ENCODE measurements at places on chromosomes 7 and 10.

DNA sequence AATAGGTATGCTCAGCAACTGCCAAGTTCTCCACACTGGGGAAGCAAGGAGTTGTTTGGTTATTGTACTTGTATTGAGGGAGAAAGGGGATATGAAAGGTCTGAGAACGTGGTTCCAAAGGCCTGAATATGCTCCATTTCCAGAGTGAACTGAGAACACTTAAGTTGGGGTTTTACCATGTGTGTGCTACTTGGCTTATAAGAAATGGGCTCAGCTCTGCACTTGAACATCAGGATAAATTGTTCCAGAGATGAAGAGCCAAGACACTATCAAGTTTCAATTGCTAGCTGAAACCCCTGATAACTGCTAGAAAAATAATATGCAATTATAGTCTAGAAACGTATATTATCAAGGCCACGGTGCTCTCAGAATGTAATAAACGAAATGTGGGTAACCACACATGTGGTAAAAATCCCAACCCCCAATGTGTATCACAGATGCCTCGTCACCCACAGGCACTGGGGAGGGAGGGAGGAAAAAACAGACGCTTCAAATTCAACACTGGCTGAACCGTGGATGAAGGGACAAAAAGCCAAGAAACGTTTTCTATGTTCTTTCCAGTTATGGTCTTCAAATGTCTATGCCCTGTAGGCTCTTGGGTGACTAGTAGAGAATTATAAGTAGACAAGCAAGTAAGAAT is 16.3 kb downstream of the ELMO1 start:
- DNase-seq = no peak

GRCh38 chr10:92742331-92743228 is 52.8 kb downstream of the HHEX start:
- DNase-seq = no peak

- DNase-seq = peak; percentile 90
Observed at GRCh38 chr10:87657371-87657770, 2.3 kb upstream of the PAPSS2 start.

- DNase-seq = no peak
Observed at GRCh38 chr7:104878577-104878976, 135.4 kb upstream of the KMT2E start.

DNA sequence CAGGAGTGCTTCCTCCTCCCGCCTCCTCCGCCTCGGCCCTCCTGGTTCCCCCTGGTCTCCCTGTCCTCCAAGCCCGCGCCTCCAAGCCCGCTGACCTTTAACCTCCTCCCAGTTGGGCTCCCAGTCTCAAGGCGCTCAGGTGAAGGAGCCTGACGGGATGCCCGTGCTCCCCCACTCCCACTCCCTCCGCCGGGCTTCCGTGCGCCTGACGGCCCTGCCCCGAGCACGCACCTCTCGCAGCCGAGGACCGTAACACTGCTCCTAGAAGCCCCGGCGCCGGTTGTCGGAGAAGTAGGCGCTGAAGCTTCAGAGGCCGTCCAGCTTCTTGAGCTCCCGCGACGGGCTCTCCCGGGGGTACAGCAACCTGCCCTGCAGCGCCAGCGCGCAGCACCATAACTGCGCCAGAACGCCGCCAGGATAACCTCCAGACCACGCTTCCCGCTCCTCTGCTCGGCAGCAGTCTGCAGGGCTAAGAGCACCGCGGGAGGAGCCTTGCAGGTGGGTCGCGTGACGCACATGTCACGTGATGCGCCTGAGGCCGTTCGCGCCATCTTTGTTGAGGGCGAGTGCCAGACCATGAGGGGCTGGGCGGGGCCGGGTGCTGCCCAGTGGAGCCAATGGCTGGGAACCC is 71.0 kb upstream of the ZNF479 start:
- DNase-seq = no peak

DNA sequence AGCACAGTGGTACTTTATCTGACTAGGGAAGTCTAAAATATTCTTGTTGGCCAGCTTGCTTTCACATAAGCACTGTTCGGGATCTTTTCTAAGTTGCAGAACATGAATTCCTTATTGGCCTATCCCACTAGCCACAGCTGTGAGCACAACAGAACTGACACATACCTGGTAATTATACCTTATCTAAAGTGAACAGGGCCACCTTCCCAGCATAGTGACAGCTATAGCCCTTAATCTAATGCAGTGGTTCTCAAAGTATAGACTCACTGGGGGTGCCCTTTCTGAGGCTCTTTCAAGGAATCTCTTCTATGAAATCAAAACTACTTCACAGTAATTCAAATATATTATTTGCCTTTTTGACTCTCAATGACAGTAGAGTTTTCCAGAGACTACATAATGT is 184.7 kb upstream of the KAT6B start:
- no peak for DNase-seq

- DNase-seq = peak; percentile 52
Observed at GRCh38 chr7:27585781-27586447, 76.8 kb downstream of the HIBADH start.

DNA sequence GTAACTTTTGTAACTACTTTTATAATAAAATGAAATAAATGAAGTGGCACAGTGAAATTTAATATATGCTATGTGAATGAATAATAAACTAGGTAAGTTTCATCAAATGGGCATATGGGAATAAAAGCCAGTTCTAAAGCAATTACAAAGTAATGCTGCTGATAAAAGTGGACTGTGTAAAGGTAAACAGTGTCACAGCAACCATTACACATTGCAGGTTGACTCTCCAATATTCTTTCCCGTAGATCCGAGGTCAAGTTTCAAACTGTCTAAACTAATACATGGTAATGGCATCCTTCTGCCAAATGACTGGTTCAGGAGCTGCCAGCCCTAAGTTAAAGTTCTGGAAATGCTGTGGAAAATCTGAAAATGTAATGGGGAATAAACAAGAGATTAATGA is 6.0 kb downstream of the HIBADH start:
- no peak for DNase-seq

DNA sequence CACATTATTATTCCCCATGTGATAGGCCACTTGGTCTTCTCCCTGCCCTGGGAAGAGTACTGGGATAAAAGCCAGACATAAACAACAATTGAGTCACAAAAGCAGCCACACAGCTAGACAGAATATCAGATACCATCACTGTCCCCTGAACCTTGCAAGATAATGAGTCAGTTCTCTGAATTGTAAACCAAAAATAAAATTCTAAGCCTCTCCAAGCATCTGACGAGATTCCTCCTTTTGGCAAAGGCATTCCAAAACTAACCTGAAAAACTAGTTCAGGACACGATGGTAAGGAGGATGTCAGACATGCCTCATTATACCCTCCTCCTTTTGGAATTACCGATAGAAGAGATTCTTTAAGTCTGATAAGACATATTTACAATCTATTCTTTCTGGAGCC is 450.7 kb downstream of the HTR7 start:
- DNase-seq = no peak

- peak; percentile 7 for DNase-seq
Observed at GRCh38 chr10:111281516-111281915, 204.7 kb downstream of the ADRA2A start.

DNA sequence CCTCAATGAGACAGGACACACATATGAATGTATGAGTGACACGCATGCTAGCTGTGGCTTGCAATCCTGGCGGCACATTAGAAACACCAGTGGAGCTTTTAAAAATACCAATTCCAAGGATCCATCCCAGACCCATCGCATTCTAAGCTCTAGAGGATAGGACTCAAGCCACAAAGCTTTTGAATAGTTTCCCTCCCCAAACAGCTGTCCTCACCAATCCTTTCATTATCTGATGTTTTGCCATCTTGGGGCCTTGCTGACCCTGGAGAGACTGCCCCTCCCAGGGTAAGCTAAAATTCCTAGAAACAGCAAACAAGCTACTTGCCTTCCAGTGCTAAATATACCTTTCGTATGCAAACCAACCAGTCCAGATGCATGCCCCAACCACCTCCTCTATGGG is 8.9 kb upstream of the TM9SF3 start:
- no peak for DNase-seq

GRCh38 chr7:17298102-17298839 is at the start of gene AHR:
Gene AHR (plus strand): TSS chr7:17298652. CDS start chr7:17299265, 613 bp downstream.
- DNase-seq = peak; percentile 96

- no peak for DNase-seq
Observed at GRCh38 chr10:103691723-103692435, 163.5 kb downstream of the SH3PXD2A start.

- peak; percentile 94 for DNase-seq
Observed at GRCh38 chr7:91683823-91684222, 196.7 kb downstream of the MTERF1 start.

GRCh38 chr10:111873621-111874135 is 309.9 kb downstream of the GPAM start:
- DNase-seq = no peak

DNA sequence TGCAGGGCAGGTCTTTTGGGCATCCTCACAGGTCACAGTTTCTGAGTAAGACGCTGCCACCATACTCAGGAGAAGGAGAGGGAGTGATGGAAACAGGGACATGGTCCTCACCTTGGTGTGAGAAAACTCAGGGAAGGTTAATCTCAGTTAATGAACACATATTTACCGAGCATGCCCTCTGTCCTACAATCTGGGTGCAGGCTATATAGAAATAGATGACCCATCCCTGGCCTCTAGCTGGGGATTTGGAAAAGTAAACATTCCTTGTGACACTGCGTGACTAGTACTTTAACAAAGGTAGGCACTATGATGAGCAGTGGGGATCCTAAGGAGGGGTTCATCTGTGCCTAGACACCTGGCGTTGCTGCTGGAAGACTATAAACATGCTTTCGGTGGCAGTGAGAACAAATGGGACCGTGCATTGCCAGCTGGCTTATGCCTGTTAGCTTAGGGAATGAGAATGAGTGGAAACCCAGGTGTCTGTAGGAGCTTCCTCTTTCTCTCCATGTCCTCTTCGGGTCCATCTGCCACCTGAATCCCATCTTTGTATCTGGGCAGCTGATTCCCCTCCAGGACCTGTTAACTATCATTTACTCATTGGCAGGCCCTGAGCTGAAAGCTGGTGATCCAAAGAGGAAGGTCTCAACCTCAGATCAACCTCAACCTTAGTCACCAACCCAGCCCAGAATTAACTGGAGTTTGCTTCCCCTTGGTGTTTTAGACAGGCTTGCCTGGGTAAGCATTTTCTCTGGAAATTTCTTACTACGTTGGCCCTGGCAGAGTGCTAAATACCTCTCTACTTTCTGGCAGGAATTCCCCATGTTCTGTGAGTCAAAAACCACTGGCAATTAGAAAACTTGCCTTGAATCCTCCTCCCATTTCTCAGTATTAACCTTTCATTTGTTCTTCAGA is 794 bp downstream of the MBL2 start:
- no peak for DNase-seq

DNA sequence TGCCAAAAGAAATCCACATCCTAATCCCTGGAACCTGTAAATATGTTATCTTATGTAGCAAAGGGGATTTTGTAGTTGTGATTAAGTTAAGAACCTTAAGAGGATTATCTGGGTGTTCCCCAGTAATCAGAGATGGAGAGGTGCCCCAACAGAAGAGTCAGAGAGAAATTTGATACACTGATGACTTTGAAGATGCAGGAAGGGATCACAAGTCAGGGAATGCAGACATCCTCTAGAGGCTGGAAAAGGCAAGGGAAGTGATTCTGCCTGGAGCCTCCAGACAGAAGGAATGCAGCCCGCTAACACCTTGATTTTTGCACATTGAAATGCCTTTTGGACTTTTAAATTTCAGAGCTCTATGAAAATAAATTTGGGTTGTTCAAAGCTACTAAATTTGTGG is 531.7 kb downstream of the DNAJB9 start:
- no peak for DNase-seq

DNA sequence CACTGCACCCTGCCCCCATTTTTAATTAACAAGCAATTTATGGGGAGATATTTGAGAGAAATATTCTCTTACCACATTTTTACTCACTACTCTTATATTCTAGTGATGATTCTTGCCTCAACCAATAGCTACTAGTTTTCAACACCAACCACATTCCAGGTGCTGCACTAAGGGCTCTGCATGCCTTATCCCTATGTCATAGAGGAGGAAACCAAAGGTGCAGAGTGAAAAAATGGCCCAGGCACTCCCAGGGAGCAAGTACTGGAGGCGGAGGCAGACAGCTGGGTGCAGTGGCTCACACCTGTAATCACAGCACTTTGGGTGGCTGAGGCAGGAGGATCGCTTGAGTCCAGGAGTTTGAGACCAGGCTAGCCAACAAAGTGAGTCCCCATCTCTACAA is 35.5 kb upstream of the TPST1 start:
- no peak for DNase-seq

DNA sequence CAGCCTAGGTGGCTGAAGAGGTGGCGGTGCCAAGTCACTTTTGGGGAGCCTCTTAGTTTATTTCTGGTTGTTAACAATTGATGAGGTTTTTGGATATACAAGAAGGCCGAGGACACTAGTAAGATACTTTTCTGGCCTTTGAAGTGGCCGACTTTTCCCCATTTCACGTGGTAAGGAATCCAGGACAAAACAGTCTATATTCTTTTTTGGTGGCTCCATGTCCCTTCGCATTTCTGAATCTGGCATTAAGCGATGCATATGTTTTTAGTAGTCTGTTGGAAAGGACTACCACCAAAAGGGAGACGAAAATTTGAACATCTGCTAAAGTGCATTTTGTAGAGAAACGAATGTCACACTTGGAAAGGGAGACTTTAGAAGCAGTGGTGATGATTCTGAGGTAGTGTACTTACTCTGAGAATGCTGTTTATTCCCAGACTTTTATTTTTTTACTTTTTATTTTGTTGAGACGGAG is 1.5 kb downstream of the MLLT10 start:
- DNase-seq = no peak

DNA sequence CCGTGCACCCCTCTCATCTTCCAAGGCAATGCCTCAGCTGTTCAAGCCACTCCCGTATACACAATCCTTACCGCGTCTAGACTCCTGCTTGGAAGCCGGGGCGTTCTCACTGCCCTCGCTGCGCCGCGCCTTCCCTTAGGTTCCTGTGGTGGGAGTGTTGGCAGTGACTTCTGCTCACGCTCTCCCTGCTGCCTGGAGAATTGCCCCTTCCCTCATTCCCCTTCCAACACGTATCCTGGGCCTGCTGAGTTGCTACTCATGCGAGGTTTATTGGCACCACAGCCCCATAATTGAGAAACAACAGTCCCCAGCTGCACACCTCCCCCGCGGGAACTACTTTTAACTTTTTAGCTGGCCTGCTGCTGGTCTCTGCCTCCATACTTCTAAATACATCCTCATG is 31.9 kb downstream of the RBM17 start:
- peak; percentile 51 for DNase-seq

GRCh38 chr7:112020800-112021199 is 185.4 kb downstream of the DOCK4 start:
- no peak for DNase-seq

DNA sequence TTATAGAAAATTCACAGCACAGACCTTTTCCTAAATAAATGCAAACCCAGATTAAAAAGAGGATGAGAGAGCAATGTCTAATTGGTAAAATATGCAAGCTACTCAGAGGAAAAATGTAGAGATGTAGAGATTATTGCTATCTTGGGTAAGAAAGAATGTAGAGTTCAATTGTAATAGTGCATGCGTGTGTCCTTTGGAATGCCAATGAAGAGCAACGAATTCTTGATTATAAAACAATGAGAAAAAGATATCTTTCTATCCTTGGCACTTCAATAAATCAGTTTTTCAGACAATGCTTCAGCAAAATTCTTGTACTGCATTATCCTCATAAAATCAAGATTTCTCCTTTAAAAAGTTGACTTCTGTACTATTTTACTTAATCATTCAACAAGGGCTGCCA is 50.9 kb downstream of the SEMA3D start:
- DNase-seq = peak; percentile 91

- no peak for DNase-seq
Observed at GRCh38 chr7:139654276-139655181, 123.3 kb downstream of the HIPK2 start.

GRCh38 chr7:80472491-80473200 is 39.2 kb downstream of the GNAT3 start:
- DNase-seq = peak; percentile 7

Measured in fibroblast of the aortic adventitia (primary cell).